NCI-H2029 (cell line): ENCODE measurements at places on chromosomes 6 and 20.
A peak's percentile ranks its signal among the peaks of the same experiment; 100 is the strongest.

GRCh38 chr20:36633285-36633772 is 12.7 kb downstream of the SLA2 start:
- DNase-seq = no peak

DNA sequence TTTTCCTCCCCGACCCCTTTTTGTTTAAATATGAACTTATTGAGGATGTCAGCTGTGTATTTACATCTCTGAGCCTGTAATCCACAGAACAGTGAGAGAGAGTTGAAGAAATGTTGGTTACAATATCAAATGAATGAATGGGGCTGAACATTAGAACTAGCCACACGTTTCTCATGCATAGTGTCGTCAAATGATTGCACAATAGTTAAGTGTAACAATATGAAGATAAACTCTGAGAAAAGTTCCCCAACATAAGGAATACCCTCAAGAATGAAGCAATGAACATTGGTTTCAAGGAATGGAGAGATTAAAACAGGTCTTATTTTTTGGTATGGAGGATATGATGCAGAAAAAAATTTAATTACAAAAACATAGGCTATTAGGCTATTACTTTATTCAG is 100.5 kb upstream of the DTNBP1 start:
- DNase-seq = no peak

DNA sequence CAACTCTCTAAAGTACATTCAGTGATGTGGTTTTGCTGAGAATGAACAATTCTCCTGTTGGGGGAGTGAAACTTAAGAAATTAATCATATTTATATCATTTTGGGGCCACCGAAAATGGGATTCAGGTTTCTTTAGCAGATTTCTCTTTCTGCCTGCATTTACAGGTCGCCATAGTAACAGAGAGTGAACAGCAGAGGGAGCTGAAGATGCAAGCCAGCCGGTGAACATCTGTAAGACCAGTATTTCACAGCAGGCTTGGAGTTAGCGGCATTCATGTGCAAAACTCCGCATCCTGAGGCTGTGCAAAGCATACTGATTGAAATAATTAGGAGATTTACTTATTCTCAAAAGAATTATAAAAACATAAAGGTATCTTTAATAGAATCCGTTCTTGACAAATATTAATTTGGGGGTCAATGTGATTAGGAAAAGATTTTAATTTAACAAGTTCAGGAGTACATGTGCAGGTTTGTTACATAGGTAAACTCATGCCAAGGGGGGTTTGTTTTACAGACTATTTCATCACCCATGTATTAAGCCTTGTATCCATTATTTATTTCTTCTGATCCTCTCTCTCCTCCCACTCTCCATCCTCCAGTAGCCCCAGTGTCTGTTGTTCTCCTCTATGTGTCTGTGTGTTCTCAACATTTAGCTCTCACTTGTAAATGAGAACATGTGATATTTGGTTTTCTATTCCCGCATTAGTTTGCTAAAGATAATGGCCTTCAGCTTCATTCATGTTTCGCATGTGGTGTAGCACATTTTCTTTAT is 17.8 kb upstream of the HSF2 start:
- peak; percentile 68 for DNase-seq

- no peak for DNase-seq
Observed at GRCh38 chr20:58969439-58969838, 11.6 kb upstream of the NELFCD start.

GRCh38 chr6:109373331-109373730 is 8.9 kb downstream of the CD164 start:
- DNase-seq = no peak

GRCh38 chr6:154382740-154383139 is 26.1 kb upstream of the IPCEF1 start:
- no peak for DNase-seq

- DNase-seq = no peak
Observed at GRCh38 chr6:148419430-148419829, 76.8 kb downstream of the SASH1 start.

DNA sequence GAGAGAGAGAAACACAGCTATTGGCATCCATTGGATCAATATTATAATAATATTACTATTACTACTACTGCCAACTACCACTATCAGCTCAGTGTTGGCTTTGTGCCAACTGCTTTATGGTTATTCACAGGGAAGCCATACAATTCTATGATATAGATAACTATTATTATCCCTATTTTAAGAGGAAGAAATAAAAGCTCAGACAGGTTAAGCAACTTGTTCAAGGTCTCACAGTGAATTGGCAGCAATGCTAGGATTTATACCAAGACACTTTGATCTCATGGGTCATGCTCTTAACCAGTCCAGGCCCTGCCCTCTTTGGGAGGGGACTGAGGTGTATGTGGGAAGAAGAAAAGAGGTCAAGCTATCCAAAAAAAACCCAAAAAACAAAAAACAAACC is 82.0 kb upstream of the TRAF3IP2 start:
- no peak for DNase-seq

DNA sequence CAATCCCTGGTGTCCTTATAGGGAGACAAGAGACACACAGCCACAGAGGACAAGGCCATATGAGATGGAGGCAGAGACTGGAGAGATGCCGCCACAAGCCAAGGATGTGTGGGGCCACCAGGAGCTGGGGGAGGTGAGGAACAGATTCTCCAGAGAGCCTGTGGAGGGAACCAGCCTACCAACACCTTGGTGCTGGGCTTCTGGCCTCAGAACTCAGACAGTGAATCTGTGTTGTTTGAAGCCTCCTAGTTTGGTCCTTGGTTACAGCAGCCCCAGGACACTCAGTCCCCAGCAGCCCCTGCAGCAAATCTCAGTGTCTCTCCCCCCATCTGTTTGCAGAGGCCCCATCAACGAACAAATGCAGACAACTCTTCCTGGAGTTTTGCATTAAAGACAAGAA is 73.2 kb upstream of the BHLHE23 start:
- no peak for DNase-seq

GRCh38 chr20:49541733-49542513 is 26.0 kb downstream of the PTGIS start:
- peak; percentile 66 for DNase-seq

DNA sequence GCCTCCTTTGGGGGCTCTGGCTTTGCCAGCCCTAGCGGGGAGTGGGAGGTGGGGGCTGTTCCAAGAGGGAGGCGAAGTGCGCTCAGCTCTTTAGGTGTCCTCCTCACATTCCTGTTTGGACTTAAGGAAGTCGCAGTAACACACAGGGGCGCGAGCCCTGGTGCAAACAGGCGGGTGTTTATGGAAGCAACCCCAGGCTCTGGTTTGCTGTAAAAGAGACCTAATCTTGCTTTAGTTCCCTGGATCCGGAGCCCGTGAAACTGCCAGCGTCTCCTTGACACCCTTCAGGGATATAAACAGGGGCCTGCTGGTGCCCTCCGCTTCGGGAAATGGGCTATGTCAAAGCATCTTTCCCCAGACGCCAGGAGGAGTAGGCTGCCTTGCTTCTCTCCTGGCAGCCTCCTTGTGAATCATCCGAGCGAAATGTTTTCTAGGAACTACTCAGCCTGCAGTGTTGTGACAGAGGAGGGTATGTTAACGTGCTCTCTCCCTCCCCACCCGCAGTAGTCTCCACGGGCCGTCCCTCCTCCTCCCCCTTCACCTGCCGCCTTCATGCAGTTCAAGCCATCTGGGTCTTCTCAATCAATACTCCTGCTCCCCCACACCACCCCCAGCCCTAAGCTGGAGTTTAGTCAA is 168.0 kb upstream of the LRFN2 start:
- no peak for DNase-seq

- DNase-seq = no peak
Observed at GRCh38 chr6:37838219-37838921, 18.8 kb downstream of the ZFAND3 start.

DNA sequence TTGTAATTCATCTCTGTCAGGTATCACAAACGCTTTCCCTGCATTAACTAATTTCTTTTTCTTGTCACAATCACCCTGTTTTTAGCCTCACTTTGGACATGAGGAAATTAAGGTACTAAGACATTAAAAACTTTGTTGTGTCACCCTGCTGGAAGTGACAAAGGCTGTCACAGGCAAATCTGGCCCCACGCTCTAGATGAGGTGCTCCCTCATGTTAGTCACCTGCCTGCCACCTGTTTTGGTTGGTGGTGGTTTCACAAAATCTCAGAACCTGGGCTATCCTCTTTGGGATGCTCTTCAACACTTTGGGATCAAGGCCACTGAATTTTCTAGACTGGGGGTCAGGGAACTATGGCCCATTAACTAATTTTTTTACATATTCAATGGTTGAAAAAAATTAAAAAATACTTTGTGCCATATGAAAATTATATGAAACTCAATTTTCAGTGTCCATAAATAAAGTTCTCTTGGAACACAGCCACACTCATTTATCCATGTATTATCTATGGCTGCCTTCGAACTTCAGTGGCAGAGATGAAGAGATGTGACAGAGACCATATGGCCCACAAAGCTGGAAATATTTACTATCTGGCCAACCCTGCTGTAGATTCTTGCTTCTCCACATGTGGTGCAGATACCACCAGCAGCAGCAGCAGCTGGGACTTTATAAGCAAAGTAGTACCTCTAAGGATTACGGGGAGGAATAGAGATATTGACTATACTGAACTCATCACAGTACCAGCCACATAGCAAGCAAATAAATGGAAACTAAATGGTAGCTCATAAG is 16.1 kb upstream of the TNFAIP3 start:
- no peak for DNase-seq

GRCh38 chr6:78844899-78845298 is 22.5 kb upstream of the IRAK1BP1 start:
- no peak for DNase-seq

GRCh38 chr6:135176464-135176863 is 4.6 kb upstream of the MYB start:
- no peak for DNase-seq

DNA sequence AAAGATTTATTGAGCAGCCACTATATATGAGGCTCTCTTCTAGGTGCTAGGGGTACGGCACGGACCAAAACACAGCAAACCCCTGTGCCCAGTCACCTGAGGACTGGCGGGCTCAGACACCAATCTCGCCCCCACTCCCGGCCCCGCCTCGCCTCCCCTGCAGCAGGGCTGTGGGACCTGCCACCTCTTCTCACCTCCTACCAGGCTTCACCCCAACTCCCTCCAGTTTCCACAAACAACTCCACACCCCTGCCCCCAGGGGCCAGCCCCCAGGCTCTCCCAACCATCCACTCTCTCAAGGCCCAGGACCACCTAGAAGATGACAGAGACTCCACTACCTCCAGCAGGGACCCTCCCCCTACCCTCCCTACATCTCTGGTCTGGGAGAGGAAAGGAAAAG is 6.5 kb downstream of the TFEB start:
- DNase-seq = no peak

GRCh38 chr6:41039060-41039998 is at the start of gene UNC5CL:
UNC5CL (minus strand) TSS chr6:41039221; CDS start chr6:41035074, 4,147 bp downstream.
- peak; percentile 55 for DNase-seq

DNA sequence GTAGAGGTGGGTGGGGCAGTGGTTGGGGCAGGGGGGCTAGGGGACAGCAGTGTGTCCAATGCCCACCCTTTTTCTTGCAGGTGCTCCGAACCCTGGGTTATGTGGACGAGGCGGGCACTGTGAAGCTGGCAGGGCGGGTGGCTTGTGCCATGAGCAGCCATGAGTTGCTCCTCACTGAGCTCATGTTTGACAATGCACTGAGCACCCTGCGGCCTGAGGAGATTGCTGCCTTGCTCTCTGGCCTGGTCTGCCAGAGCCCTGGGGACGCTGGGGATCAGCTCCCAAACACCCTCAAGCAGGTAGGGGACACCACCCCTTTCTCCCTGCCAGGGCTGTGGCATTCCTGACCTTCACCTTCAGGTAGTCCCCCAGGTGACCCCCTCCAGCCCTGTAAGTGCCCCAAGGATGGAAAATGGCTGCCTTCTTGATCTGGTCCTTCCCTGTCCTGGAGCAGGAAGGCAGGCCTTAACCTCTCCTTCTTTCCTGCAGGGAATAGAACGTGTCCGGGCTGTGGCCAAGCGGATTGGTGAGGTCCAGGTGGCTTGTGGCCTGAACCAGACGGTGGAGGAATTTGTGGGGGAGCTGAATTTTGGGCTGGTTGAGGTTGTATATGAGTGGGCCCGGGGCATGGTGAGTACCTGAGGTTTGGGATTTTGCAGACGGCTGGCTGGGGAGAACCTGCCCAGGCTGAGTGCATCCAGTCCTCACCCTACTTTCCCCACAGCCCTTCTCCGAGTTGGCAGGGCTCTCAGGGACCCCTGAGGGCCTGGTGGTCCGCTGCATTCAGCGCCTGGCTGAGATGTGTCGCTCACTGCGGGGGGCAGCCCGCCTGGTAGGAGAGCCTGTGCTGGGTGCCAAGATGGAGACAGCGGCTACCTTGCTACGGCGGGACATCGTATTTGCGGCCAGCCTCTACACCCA is 2.9 kb downstream of the DXO start:
- DNase-seq = no peak

DNA sequence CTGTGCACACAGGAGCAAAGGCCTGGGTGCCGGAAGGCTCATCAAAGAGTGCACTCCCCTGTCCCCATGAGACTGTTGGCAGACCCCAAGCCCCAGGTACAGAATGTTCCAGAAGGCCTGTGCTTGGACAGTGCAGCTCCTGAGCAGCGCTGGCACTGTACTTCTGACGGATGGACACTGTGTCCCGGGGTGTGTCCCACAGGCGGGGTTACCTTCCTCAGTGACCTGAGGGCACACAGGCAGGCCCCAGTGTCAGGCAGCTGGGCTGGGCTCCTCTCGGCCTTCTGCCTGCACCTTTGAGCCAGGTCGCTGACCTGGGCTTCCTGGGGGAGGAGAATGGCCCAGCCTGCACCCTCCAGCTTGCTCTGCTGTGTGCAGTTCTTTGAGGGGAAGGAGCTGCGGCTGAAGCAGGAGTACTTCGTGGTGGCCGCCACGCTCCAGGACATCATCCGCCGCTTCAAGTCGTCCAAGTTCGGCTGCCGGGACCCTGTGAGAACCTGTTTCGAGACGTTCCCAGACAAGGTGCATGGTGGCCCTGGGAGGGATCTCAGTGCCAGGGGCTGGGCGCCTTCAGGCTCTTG is 30.1 kb downstream of the PYGB start:
- DNase-seq = no peak

DNA sequence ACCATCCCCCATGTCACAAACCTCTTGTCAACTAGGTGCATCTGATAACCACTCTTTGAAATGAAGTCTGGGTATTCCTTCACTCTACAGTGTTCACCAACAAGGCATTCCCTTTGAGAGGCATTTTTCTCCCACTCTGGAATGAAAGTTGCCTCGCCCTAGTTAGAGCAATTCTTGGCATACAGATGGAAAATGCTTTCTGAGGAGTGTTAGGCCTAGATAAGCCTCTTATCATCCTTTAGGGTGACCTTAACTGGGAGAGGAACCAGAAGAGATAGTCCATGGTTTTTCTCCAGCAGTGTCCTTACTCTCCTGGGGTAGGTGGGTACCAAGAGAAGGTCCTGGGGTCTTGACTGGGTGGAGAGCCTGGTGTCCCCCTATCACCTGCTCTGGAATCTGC is 14.8 kb downstream of the CLIC5 start:
- no peak for DNase-seq

- no peak for DNase-seq
Observed at GRCh38 chr20:57230247-57230646, 36.2 kb downstream of the BMP7 start.
